ENCODE measurements at places on chromosomes 3 and 15.

DNA sequence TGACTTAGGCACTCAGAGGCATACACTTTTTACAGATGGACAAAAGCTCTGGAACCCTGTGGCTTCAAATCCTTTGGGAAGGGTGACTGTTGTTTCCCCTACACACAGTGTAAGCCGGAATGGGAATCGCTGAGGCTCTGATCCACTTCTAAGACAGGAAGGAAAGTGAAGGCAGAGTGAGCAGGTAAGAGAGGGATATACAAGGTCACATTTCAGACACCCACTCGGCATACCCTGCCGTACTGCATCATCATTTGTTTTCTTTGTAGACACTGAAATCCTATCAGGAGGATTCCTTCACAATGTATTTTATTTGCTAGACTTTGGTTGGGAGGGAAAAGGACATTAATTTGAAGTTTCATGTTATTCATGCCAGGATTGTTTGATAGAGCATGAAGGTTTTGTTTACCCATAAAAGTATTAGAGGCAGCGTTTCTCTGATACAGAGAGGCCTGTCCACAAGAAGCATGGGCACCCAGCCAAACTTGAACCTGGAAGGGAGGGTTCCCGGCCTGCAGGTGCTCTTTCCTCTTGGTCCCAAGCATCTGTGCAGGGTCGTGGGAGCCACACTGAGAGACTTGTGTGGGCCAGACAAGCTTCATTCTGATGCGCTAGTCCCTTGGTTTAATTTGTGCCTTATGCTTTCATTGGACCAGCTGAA, 21.9 kb upstream of the POLR2M start:
- no peak for DNase-seq

DNA sequence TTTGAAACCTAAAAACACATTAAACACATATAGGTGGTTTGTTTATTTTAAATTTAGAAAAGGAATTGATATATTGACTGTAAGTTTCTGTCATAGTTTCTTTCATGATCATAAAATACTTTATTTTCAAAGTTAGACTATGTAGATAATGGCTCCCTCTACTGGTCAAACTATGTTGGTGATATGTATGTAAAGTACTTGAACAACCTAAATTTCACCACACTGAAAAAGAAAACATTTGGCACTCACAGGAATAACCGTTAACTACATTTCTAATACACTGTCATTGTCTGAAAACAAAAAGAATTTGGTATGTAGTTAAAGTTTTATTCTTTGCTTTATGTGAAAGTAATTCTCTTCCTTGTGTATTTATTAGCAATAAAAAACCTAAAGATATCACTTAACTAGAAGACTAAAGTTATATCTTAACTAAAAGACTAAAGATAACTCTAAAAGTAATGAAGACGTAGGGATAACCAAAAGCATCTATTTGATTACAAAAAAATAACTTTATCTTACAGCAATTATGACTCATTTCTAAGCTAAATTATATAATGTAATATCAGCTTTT, 427.5 kb downstream of the VGLL3 start:
- no peak for DNase-seq

- DNase-seq = no peak
Measured at GRCh38 chr15:38076786-38077185, 142.3 kb downstream of the TMCO5A start.

GRCh38 chr15:66938114-66938830, 127.1 kb upstream of the SMAD3 start:
- DNase-seq = no peak

DNA sequence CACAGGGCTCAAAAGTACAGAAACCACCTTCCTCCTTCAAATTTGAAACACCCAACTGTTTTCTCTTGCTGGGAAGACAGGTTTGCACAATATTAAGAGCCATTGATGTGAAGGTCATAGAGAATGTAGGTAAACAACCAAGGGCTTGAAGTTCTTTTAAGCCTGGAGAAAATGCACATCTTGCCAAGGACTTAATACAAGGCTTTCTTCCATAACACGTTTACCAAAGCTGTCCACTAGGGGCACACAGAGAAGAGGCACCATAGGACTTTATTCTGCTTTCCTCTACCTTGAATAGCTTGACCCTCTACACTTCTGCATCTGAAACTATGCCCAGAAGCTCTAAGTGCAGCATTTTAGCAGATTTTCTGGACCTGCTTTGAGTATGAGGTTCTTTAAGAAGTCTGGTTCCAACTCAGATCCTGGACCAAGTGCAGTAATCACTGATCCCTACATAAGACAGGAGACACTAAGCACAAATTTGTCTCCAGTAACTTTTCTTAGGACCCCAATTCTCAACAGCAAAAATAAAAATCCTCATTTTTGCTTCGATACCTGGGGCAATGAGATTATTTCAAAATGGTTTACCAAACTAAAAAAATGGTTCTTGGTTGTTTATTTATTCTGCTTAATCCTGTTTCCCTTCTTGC, 138.0 kb downstream of the FBN1 start:
- no peak for DNase-seq

DNA sequence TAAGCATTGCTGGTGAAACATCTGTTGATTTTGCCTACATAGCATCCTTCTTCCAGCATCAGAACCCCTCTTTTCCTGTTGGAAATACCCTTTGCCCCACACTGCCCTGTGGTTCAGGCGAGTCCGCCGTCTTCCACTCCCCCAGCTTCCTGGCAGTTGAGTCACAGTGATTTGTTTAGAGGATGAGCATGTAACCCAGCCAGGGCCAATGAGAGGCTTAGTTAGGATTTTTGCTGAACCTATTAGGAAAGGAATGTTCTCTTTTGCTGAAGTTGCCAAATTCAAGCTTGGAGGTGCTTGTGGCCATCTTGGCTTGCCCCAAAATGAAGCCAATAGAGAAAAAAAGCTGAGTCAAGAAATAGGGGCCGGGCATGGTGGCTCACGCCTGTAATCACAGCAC, 19.0 kb upstream of the MEX3B start:
- no peak for DNase-seq

DNA sequence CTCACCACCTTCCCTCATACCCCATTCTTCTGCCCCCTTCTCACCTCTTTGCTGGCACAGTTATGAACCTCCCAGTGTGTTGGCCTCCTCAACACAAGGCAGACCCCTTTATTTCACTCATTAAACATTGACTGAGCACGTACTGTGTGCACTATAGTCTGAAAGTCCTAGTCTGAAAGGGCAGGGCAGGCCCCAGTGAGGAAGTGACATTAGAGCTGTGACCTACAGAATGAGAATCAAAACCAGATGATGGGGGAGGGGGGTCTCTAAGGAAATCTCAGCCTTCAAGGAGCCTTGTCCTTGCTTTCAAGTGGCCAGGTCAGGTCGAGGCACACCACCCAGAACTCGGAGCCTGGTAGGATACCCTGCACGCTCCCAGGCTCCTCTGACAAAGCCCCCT, 3.5 kb downstream of the SLC28A1 start:
- DNase-seq = no peak

- no peak for DNase-seq
Measured at GRCh38 chr15:73695773-73696640, 11.8 kb downstream of the CD276 start.

GRCh38 chr3:35772381-35773015, 133.2 kb downstream of the ARPP21 start:
- no peak for DNase-seq

- DNase-seq = no peak
Measured at GRCh38 chr3:15679306-15679705, 77.8 kb downstream of the BTD start.

DNA sequence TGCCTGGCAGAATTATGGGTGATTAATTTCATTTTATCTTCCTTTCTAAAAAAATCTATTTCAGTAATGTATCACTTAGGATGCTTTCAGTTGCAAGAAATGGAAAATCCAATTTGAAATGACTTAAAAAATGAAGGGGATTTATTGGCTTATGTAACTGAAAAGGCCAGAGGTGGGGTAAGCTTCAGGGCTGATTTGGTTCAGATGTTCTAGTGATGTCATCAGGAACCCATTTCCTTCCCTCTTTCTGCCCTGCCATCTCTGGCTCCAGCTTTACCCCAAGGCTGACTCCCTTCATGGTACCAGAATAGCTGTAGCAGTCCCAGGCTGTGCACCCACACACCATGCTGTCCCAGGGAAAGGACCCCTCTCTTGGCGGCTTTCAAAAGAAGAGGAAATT, 18.5 kb upstream of the REC114 start:
- DNase-seq = no peak

- no peak for DNase-seq
Measured at GRCh38 chr15:84748274-84749110, at the start of gene ZNF592. ZNF592 (plus strand) TSS chr15:84748592; CDS start chr15:84782676, 34,084 bp downstream.

DNA sequence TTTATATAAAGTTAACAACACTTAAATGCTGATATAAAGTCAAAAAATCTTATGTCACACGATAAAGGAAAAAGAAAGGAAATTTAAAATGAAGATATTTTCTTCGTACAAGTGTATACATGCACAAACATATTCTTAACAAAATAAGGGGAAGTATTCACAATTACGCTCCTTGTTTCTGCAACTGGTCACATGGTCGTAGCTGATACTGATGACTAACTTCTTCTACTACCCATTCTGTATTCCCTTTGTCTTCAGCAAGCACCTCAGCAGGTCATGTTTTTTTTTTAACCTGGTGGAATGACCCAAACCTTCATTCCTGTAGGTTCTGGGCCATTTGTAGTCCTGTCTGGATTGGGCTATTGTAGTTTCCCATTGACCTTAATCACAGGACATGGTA, 30.0 kb upstream of the CMTM8 start:
- no peak for DNase-seq

DNA sequence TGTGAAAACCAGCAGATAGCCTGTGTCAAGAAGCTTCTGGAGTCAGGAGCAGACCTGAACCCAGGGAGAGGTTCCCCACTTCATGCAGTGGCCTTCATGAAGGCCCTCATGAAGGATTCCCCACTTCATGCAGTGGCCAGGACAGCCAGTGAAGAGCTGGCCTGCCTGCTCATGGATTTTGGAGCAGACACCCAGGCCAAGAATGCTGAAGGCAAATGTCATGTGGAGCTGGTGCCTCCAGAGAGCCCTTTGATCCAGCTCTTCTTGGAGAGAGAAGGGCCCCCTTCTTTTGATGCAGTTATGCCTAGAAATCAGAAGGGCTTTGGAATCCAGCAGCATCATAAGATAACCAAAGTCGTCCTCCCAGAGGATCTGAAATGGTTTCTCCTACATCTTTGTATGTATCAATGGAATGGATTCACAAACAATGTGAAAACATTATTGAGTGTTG, 103.9 kb upstream of the CHD2 start:
- DNase-seq = no peak

DNA sequence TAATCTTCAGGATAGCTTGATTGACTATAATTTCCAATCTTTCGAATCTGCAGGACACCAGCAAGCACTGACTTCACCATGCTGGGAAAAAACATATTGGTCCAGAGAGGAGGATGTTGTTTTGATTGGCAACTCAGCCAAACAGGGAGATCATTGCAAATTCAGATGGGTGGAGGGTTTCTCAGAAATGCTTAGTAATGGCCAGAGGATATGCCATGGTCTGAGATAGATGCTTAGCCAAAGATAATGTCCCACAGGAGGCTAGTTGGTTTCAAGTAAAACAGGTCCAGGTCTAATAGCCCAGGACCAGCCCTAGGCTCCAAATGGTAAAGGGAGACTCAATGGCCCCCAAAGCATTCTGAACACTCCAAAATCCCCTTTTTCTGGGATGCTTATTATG, 46.7 kb upstream of the CCDC80 start:
- no peak for DNase-seq

DNA sequence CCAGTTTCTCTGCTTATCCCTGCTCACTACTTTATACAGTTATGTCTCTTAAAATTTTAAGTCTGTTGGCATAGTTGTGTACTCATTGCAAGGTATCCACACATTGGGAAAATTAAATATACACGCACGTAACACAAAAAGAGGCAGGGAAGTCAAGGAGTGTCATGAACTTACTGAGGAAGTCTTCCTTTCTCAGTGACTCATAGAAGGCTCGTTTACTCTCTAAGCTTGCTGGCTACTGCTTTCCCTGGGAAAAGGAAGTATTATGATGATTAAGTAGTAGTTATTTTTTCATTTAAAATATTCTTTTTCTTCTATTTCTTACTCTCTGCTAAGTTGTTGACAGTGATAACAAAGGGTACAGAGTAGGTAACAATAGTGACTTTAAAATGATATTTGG, 287.3 kb downstream of the UBE2E2 start:
- no peak for DNase-seq

DNA sequence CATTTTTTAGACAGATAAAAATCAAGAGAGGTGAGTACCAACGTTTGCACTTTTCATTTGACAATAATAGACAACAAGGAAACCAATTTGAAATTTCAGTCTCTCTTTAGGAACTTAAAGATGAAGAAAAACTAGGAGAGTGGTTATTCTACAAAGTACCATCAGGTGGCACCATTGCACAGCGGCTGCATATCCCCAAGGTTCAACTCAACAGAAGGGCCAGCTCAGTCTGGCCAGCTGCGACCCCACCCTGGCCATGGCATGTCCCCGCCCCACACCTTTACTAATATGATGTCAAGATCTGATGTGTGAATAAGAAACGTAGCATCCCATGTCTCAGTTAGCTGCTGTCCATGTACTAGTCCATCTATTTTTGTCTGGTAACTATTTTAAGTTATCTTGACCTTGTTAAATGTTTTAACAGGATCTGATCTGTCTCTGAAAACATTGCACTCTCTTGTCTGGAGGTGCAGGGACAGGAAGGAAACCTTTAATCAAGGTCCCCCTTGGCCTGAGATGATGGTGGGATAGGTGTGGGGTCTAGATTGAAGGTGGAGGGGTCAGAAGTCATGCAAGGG, 35.5 kb upstream of the CGNL1 start:
- DNase-seq = no peak
